Ovary (tissue), 10 donors: ENCODE measurements at places on chromosomes 13 and 19. TPM values are rescaled to one million over a fixed set of nuclear protein-coding genes. Genes with fewer than 3 reads are reported as not detected.

DNA sequence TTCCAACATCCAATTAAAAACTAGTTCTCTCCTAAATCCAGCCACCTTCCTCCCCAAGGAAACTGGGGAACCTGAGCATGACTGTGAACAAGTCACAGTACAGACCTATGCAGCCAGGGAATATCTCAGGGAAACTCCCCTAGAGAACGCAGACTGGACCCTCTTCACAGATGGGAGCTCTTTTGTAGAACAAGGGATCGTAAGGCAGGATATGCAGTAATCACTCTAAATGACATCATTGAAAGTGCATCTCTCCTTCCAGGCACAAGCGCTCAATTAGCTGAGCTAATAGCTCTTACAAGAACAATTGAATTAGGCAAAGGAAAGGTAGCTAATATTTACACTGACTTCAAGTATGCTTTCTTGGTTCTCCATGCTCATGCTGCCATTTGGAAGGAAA is 1331.7 kb downstream of the UQCRFS1 start:
- H3K27ac ChIP-seq = no peak overlapping the region
- DNase-seq = no peak
- no peak overlapping the region for H3K4me3 ChIP-seq

GRCh38 chr13:113928685-113929627 is 44.9 kb downstream of the C13orf46 start:
- H3K4me3 ChIP-seq = no peak overlapping the region
- no peaks in the 10 kb centered on the region for H3K36me3 ChIP-seq
- H3K27me3 ChIP-seq = no peaks in the 10 kb centered on the region
- DNase-seq = peak; percentile 87

- H3K4me1 ChIP-seq = peaks cover 8% of the 10 kb centered on the region
- H3K4me3 ChIP-seq = peak within 1 kb of the TSS; percentile 64
- no peaks in the 10 kb centered on the region for H3K36me3 ChIP-seq
- DNase-seq = peak; percentile 97
- peak within 1 kb of the TSS; percentile 46 for H3K27ac ChIP-seq
- H3K27me3 ChIP-seq = no peaks in the 10 kb centered on the region
These were observed at the start of gene CCDC8 for GRCh38 chr19:46413262-46414031. Gene CCDC8 (minus strand): TSS chr19:46413564. CDS start chr19:46412810, 754 bp downstream.

Gene KISS1R
- not detected for total RNA-seq
